Activated CD8-positive, alpha-beta memory T cell treated with anti-CD3 and anti-CD28 coated beads, Interleukin-2, amount 50 U/mL, for 48 hours (primary cell): ENCODE measurements at places on chromosomes 4 and X.

DNA sequence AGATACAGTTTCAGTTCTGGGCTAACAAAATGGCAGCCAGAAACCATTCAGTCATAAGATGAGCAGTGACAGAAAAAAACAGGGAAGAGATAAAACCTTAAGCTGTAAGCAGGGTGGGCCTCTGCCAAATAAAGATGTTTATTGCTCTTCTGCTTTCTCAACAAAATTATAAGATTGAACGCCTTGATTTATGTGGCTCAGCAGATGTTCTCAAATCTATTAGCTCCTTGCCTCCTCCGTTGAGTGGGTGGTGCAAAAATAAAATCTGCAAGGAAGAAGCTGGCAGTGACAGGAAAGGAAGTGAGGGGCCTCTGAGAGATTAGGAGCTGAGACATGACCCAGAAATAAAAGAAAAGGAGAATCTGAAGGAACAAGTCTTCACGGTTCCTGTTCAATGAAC, 206.6 kb downstream of the PTTG2 start:
- no peak for DNase-seq

DNA sequence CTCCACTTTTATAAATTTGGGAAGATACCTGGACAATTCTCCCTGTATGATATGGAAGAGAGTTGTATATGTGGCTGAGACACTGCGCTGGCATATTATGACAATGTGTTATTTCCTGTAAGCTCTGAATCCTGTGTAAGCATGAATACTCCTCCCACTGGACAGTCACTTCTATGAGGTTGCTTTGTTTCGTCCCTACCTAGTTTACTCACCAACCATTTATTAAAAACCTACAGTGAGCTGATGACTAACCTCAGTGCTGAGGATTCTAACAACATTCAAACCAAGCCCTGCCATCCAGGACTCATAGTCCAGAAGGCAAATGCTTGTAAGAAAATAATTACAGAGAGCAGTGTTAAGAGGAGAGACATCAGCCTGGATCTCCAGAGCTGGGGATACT, 1632.9 kb upstream of the TENM3 start:
- DNase-seq: no peak

DNA sequence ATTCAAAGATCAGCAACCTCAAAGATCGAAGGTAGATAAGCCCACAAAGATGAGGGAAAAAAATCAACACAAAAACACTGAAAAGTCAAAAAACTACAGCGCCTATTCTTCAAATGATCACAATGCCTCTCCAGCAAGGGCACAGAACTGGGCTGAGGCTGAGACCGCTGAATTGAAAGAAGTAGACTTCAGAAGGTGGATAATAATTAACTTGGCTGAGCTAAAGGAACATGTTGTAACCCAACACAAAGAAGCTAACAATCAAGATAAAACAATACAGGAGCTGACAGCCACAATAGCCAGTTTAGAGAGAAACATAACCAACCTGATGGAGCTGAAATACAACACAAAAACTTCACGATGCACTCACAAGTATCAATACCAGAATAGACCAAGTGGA, 231.1 kb downstream of the STPG2 start:
- no peak for DNase-seq

- DNase-seq: no peak
These were observed 109.9 kb upstream of the LIMCH1 start for GRCh38 chr4:41427931-41428600.
